ENCODE measurements at places on chromosomes 4 and X. TPM values are rescaled to one million over a fixed set of nuclear protein-coding genes. Genes with fewer than 3 reads are reported as not detected.
A peak's percentile ranks its signal among the peaks of the same experiment; 100 is the strongest.

Gene CEP135
- total RNA-seq: 16.8 TPM

Gene PNMA5
- not detected for total RNA-seq

Gene FAM149A
- 9.9 TPM for total RNA-seq

Gene ZNF157
- total RNA-seq: 0.58 TPM

Gene SHOX
- total RNA-seq: not detected

Gene TSR2
- 43.8 TPM for total RNA-seq

Gene NOA1
- 23.2 TPM for total RNA-seq

Gene PNMA6A
- total RNA-seq: 5.4 TPM

Gene PROM1
- total RNA-seq: 12.9 TPM

Gene CCDC158
- total RNA-seq: not detected

Gene TLR1
- total RNA-seq: 0.36 TPM

DNA sequence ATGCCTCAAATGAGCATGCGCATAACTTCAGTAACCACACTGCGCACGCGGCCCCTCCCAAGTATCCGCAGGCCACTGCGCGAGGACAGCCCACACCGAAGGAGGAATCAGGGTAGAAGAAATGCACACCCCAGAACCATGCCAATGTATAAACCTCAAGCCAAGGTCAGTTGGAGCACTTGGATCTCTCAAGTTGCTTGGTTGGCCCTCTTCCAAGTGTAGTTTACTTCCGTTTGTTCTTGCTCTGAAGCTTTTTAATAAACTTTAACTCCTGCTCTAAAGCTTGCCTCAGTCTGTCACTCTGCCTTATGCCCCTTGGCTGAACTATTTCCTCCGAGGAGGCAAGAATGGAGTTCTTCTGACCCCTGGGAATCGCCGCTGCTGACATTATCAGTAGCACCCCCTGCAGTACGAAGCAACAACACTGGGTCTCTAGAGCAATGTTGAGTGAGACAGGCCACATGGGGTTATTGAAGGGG, 22.0 kb upstream of the SPINK2 start:
- H3K36me3 ChIP-seq: no peaks in the 10 kb centered on the region
- peaks cover 6% of the 10 kb centered on the region for H3K4me1 ChIP-seq
- H3K4me3 ChIP-seq: no peak overlapping the region
- no peak for DNase-seq

DNA sequence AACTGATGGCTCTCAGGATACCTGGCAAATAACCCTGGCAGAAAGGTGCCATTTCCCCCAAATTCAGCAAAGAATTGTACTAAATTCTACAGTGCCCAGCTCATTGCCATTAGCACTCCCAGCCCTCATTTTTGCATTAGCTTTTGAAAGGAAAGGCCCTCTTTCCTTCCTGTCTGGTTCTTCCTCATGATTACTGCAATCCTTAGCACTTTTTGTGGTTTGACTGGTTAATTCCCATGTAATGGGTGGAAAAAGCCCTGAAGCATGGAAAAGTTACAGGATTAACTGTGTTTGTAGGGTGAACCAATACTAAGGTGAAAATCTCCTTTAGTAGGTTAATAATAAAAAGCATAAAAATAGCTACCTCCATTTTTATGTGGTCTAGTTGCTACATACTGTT, 139.5 kb downstream of the NPNT start:
- no peak for DNase-seq
- H3K4me1 ChIP-seq: peaks cover 13% of the 10 kb centered on the region
- H3K36me3 ChIP-seq: no peaks in the 10 kb centered on the region
- no peak overlapping the region for H3K27ac ChIP-seq
- H3K4me3 ChIP-seq: no peak overlapping the region
- no peaks in the 10 kb centered on the region for H3K27me3 ChIP-seq

- no peaks in the 10 kb centered on the region for H3K27me3 ChIP-seq
- no peak for DNase-seq
- no peak overlapping the region for H3K4me3 ChIP-seq
- H3K27ac ChIP-seq: no peak overlapping the region
Measured at GRCh38 chrX:131802836-131803626, 220.1 kb upstream of the STK26 start.

DNA sequence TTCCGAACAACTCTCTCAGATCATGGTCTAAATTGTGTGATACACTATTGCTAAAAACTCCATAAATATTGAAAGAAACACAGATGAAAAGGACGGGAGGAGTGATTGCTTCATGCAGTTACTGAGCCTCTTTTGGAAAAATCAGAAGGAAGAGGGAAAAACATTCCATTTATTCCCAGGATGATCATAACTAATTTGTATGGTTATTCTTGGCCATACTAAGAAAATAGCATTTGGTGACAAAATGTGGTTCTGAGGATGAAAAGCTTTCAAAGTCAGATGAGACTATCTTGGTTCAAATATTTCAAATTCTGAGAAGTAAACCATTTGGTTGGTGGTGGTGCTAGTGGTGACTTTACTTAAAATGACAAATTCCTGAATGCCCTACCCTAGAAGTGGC, 305.4 kb upstream of the LDB2 start:
- H3K36me3 ChIP-seq: no peaks in the 10 kb centered on the region
- peaks cover 6% of the 10 kb centered on the region for H3K27me3 ChIP-seq
- no peak overlapping the region for H3K27ac ChIP-seq
- H3K4me3 ChIP-seq: no peak overlapping the region

DNA sequence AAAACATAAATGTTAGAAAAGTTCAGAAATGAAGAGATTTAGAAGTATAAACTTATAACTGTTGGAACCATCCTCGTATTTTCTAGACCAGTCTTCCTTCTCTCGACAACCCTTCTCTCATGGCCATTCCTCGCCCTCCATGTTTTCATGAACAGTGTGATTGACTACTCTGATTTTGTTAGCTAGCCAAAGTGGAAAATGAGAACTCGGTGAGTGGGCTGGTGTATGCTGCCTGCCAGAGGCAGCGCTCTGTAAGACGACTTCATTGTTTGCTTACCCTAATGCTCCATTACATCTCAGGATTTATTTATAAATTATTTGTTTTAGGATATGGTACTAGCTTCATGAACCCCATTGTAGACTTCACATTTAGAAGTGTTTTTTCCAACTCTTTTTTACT, 153.0 kb downstream of the CBR4 start:
- no peaks in the 10 kb centered on the region for H3K27me3 ChIP-seq
- peaks cover 45% of the 10 kb centered on the region for H3K36me3 ChIP-seq
- DNase-seq: no peak
- peaks cover 39% of the 10 kb centered on the region for H3K4me1 ChIP-seq
- no peak overlapping the region for H3K4me3 ChIP-seq
- no peak overlapping the region for H3K27ac ChIP-seq

DNA sequence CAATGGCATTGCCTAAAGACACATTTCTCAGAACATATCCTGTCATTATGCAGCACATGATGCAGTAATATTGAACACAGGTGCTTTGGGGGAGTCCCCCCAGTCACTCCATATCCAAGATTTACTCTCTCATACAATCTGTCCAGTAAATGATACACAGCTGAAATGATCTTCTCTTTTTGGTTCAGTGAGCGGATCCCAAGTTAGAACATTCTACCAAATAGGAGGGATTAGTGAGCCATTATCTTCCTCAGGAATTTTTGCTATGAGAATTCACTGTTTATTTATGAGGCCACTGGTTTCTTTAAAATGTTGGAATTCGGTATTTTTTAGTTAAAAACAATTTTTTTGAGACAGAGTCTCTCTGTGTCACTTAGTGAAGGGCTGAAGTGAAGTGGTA, 96.5 kb downstream of the TRAPPC11 start:
- H3K4me1 ChIP-seq: no peaks in the 10 kb centered on the region
- peaks cover 5% of the 10 kb centered on the region for H3K27me3 ChIP-seq
- no peak overlapping the region for H3K4me3 ChIP-seq
- H3K27ac ChIP-seq: no peak overlapping the region
- DNase-seq: no peak

GRCh38 chr4:98447648-98448047, 186.5 kb downstream of the RAP1GDS1 start:
- H3K4me3 ChIP-seq: no peak overlapping the region
- no peaks in the 10 kb centered on the region for H3K27me3 ChIP-seq
- H3K36me3 ChIP-seq: peaks cover 4% of the 10 kb centered on the region
- no peaks in the 10 kb centered on the region for H3K4me1 ChIP-seq
- no peak overlapping the region for H3K27ac ChIP-seq

DNA sequence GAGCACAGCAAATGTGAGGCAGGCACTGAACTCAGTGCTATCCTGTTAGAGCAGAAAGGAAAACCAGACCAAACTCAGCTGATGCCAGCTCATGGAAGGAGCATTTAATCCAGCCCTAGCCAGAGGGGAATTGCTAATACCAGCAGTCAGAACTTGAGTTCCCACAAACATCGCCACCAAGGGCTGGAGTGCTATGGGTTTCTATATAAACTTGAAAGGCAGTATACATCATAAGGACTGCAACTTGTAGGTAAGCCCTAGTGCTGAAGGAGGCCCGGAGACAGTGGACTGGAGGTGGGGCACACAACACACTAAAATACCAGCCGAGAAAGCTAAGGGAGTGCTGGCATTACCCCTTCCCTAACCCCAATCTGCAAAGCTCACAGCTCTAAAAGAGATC, 440.2 kb downstream of the PRR32 start:
- DNase-seq: no peak
- no peaks in the 10 kb centered on the region for H3K27me3 ChIP-seq
- no peaks in the 10 kb centered on the region for H3K4me1 ChIP-seq
- no peaks in the 10 kb centered on the region for H3K36me3 ChIP-seq

DNA sequence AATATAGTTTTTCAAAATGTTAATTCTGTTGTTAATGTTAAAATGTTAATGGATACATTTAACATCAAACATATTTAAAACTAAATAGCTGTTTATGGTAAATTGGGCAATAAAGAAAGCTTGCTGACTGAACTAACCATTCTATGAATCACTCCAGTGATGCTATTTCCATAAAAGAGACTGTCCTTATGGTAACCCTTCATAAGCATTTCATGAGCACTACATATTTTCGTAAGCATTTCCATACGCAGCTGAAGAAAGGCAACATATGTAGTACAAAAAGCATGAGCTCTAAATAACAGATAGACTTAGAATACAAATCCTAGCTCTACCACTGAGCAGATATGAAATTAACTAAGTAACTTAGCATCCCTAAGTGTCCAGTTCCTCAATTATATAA, 188.9 kb downstream of the COL25A1 start:
- no peak overlapping the region for H3K4me3 ChIP-seq
- H3K4me1 ChIP-seq: peaks cover 8% of the 10 kb centered on the region
- peaks cover 3% of the 10 kb centered on the region for H3K27me3 ChIP-seq
- no peak for DNase-seq

- peak; percentile 72 for DNase-seq
- H3K36me3 ChIP-seq: no peaks in the 10 kb centered on the region
- no peaks in the 10 kb centered on the region for H3K4me1 ChIP-seq
- no peak overlapping the region for H3K27ac ChIP-seq
- H3K27me3 ChIP-seq: no peaks in the 10 kb centered on the region
- no peak overlapping the region for H3K4me3 ChIP-seq
Measured at GRCh38 chrX:74382613-74383012, 38.7 kb upstream of the SLC16A2 start.

- no peaks in the 10 kb centered on the region for H3K36me3 ChIP-seq
- peaks cover 5% of the 10 kb centered on the region for H3K4me1 ChIP-seq
- H3K27me3 ChIP-seq: peaks cover 36% of the 10 kb centered on the region
- DNase-seq: no peak
Measured at GRCh38 chr4:55849724-55850123, 3.7 kb upstream of the EXOC1 start.

GRCh38 chrX:115625572-115626301, 64.8 kb downstream of the PLS3 start:
- DNase-seq: no peak
- H3K4me3 ChIP-seq: no peak overlapping the region
- no peaks in the 10 kb centered on the region for H3K27me3 ChIP-seq
- H3K4me1 ChIP-seq: peaks cover 9% of the 10 kb centered on the region
- H3K36me3 ChIP-seq: peaks cover 24% of the 10 kb centered on the region

GRCh38 chrX:261919-262352, 19.2 kb upstream of the PLCXD1 start:
- DNase-seq: peak; percentile 40
- H3K36me3 ChIP-seq: no peaks in the 10 kb centered on the region
- peak overlapping the region; percentile 97 for H3K27ac ChIP-seq
- H3K4me3 ChIP-seq: peak overlapping the region; percentile 81
- peaks cover 18% of the 10 kb centered on the region for H3K4me1 ChIP-seq

GRCh38 chr4:103773691-103774231, 54.0 kb upstream of the TACR3 start:
- no peak for DNase-seq
- no peak overlapping the region for H3K27ac ChIP-seq
- H3K27me3 ChIP-seq: no peaks in the 10 kb centered on the region
